ENCODE measurements at places on chromosomes 11 and 22. TPM values are rescaled to one million over a fixed set of nuclear protein-coding genes. Genes with fewer than 3 reads are reported as not detected.

UPB1 gene
- total RNA-seq, result 0.09 TPM

GSTT4 gene
- total RNA-seq, result not detected

TAF10 gene
- 144 TPM for total RNA-seq

TPST2 gene
- 61.6 TPM for total RNA-seq

OR52I1 gene
- total RNA-seq, result not detected

PHETA2 gene
- total RNA-seq, result 2.0 TPM

SMC1B gene
- 2.4 TPM for total RNA-seq

ANKRD13D gene
- 172 TPM for total RNA-seq

DNAJB7 gene
- not detected for total RNA-seq

SMIM35 gene
- total RNA-seq, result 4.0 TPM

POTEH gene
- not detected for total RNA-seq

ALG12 gene
- 18.8 TPM for total RNA-seq

MORC2 gene
- 28.7 TPM for total RNA-seq

IFITM10 gene
- total RNA-seq, result 0.96 TPM

SULT4A1 gene
- not detected for total RNA-seq

SYT13 gene
- total RNA-seq, result not detected

GRCh38 chr11:59558270-59558643 is 46.9 kb downstream of the OR4D9 start:
- DNase-seq, result no peak

- no peak for DNase-seq
Measured at GRCh38 chr22:46675938-46676337, 55.8 kb downstream of the GRAMD4 start.

GRCh38 chr11:9017773-9018172 is 14.0 kb upstream of the NRIP3 start:
- DNase-seq, result no peak

DNA sequence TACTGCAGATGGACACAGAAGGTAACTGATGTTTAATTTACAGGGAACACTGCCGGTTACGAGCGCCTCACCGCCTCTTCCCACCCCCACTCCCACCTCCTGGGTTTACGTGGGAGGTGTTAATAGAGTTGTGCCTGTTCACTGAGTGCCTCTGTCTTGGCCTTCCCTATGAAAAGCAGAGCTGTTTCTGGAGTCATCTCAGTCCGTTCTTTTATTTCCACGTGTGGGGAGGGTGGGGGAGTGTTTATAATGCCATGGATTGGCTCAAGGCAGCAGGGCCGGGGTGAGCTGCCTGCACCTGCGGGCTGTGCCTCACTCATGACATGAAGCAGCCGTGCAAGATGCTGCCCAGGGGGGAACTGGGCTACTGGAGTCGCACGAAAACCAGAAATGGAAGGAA is 322.7 kb downstream of the CADM1 start:
- DNase-seq, result no peak

GRCh38 chr11:128479144-128479543 is 108.2 kb downstream of the ETS1 start:
- no peak for DNase-seq

- no peak for DNase-seq
Measured at GRCh38 chr22:48021991-48022401, 1259.5 kb downstream of the TBC1D22A start.

DNA sequence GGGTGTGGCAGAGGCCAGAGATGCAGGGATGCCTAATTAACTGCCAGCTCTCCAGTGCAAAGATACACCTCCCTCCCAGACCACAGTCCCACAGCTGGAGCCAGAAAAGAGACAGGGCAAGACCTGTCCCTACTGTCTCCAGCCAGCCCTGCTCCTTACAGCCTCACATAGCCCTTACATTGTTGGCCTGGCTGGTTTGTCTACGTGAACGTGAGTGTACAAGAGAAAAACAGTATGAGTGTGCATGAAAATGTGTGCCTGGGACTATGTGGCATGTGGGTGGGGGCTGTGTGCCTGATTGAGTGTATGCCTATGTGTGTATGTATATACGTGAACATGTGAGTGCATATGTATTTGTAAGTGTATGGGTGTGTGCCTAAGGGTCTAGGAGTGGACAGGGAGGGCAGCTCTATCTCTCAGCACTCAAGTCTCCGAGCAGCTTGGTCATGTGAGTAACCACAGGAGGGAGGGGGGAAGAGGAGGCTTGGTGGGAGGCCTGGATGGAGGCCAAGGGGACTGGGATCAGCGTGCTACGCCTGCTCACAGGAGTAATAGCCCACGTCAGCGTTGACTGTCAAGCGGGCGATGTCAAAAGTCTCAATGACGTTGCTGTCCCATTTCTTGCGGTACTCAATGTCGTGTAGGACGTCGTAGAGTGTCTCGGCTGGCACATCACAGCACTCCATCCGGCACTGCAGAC is 6.6 kb upstream of the ARAP1 start:
- DNase-seq, result no peak

- DNase-seq, result no peak
Measured at GRCh38 chr11:121429556-121429955, 22.6 kb upstream of the SORL1 start.

GRCh38 chr22:47153854-47154525 is 391.5 kb downstream of the TBC1D22A start:
- DNase-seq, result no peak

DNA sequence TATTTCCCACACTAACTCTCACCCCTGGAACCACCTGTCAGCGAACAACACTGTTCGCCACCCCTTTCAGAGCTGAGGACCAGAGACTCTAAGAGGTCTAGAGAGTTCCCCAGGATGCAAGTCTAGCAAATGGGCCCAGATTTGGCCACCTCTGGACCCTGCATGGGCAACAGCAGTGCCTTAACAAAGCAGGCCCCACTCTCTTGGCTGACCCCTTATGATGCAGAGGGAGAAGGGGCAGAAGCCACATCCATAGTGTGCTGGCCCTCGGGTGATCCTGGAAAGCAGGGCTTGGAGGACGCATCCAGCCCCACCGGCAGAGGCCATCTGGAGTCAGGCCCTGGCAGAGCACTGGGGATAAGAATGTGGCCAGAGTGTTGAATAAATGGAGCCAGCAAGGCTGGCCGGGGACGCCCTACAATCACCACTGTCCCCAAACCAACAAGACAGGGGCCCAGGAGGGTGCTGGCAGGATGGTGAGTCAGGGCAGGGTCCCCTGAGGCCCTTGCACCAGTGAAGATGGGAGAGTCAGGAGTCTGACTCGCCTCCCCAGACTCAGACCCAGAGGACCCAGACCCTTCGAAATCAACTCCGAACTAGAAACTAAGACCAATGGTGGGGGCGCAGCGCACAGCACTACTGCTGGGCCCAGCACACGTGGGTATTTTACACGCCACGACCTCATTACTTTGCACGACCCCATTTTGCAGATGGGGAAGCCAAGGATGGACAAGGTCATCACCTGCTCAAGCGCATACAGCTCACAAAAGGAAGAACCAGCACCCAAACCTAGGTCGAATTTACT is 6.5 kb downstream of the CSNK1E start:
- no peak for DNase-seq

DNA sequence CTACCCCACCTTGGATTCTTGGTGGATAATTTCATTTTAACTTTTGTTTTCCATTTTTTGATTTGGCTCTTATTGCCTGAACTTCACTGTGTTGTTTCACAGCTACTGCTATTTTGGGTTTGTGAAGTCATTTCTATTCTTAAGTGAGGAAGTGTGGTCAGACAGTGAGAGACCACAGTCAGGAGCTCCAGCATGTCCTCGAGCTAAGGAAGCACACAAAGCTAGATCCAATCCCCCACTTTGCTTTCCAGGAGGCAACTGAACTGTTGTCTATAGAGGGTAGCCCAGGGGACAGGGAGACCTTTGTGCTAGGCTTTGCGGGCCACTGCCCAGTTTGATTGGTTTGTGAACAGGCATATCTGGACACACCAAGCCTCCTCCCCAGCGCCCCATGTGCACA is 251.8 kb upstream of the KIRREL3 start:
- no peak for DNase-seq

- no peak for DNase-seq
Measured at GRCh38 chr22:33909075-33909458, 11.2 kb downstream of the LARGE1 start.

DNA sequence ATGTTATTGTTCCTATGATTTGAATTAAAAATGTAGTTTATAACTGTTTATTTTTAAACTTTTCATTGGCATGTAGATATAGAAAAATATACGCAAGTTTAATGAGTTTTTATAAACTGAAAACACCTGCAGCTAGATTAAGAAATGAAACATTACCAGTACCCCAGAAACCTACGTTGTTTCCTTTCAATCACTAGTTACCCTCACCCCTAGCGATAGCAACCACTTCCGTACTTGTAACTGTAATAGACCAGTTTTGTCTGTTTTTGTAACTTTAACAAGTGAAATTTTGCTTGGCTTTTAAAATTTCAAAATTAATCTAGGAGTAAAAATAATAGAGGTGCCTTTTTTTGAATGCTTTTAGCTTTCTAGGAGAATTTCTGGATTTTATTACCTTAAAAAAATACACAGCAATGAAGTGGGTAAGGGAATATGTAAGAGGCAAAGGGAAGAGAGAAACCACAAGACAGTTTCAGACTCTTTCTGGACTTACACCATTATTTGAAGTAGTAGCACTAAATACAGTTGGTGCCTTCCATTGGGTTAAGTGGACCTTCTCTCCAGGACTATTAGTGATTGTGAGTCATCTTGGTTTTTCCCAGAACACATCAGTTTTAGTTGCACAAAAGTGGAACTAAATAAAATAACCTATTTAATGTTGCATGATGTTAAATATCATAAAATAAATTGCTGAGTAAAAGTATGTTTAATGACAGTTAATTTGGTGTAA is 18.7 kb upstream of the NAT10 start:
- DNase-seq, result no peak

DNA sequence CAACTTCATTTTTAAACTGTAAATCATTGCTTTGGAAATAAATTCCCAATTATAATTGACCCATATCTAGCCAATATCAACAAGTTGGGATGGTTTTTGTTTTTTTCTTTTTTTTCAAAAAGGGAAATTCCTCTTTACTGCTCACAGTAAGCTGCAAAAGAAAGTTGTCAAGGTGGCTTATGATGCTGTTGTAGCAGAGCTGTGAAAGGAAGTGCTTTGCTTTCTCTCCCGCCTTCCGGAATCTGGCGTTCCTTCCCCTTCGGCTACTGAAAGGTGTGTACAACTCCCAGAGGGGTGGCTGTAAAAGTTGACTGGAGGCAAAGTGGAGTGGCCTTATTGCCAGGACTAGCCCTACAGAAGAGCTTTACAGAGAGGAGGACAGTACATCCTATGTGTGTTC is 16.2 kb upstream of the ADSL start:
- no peak for DNase-seq

DNA sequence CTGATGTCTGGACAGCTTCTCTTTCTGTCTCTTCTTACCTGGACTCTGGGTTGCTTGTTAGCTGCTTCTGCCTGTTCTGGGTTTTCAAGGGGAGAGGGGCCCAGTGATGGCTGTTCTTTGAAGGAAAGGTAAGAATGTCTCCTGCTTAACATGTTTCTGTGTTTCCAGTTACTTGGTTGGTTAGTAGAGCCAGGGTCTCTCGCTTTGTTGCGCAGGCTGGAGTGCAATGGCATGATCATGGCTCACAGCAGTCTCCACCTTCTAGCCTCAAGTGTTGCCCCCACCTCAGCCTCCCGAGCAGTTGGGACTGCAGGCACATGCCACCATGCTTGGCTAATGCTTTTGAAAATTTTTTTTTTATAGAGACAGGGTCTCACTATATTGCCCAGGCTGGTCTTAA is 126.6 kb downstream of the BCR start:
- no peak for DNase-seq

DNA sequence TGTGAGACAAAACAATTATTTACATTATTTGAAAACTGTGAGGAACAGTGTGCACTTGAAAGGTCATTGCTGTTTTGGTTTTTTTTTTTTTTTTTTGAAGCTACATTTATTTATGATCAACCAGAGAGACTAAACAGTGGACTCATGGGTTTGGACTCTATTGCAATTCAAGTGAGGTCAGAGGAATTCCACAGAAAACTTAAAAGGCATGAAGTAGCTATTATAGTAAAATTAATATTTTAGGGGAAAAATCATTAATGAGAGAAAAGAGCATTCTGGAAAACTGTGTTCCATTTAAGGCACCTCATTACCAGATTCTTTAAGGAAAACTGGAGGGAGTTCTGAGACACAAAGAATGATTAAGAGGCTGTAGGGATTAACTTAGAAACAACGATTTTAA is 102.8 kb downstream of the WNT11 start:
- DNase-seq, result no peak

- no peak for DNase-seq
Measured at GRCh38 chr22:19776433-19777031, 16.0 kb downstream of the TBX1 start.

GRCh38 chr11:66230978-66231377 is 37.5 kb upstream of the RAB1B start:
- DNase-seq, result no peak

DNA sequence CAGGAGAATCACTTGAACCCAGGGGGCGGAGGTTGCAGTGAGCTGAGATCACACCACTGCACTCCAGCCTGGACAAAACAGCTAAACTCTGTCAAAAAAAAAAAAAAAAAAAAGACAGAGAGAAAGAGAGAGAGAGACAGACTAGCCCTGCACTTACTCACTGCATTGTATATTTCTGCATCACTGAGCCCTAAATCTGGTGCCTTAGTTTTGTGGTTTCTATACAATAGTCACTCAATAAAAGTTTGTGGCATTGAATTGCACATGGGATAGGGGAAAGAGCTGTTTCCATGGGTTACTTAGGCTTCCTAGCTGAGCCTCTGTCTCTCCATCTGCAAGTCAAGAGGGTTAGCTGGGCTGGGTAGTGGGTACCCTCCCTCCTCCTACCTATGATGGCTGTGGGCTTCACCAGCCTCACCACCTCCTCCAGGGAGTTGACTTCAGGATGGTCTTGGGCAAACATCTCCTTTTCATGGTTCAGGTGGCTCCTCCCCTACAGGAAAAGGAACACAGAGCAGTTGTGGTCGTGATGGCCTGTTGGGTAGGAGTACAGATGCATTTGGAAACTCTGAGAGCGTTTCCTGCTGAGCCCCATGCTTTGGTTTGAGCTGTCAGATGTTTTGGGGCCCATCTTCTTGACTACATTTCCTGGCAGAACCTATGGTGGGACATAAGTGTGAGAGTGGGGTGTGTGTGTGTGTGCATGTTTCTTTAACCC is 73.2 kb downstream of the CCDC81 start:
- peak; percentile 78 for DNase-seq

GRCh38 chr22:25711491-25711890 is 30.5 kb upstream of the MYO18B start:
- no peak for DNase-seq

DNA sequence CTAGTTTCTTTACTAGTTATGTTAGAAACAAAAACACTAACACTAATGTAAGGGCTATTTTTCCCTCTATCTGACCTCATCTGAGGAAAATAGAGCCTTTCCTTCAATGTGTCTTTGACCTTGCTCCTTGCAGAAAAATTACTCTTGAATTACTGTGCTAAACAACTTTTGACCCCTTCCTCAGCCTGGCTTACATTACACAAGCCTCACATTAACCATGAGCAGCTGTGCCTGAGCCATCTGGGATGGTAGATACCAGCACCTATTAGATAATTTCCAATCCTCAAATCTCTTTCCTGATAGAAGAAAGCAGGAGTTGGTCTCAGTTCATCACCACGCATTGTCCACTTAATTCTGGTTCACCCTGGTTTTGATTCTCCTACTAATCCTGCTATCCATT is 134.4 kb upstream of the NCAM1 start:
- DNase-seq, result no peak

Data from activated CD8-positive, alpha-beta memory T cell treated with anti-CD3 and anti-CD28 coated beads, Interleukin-2, amount 10 ng/mL, durations not matched to agents 7 days and 5 days (primary cell).